NCI-H1417 (cell line): ENCODE measurements at places on chromosomes 2 and 18.

- DNase-seq: no peak
Measured at GRCh38 chr18:13330996-13331395, 112.4 kb downstream of the LDLRAD4 start.

GRCh38 chr2:172972005-172972619, 103.5 kb upstream of the MAP3K20 start:
- DNase-seq: no peak

DNA sequence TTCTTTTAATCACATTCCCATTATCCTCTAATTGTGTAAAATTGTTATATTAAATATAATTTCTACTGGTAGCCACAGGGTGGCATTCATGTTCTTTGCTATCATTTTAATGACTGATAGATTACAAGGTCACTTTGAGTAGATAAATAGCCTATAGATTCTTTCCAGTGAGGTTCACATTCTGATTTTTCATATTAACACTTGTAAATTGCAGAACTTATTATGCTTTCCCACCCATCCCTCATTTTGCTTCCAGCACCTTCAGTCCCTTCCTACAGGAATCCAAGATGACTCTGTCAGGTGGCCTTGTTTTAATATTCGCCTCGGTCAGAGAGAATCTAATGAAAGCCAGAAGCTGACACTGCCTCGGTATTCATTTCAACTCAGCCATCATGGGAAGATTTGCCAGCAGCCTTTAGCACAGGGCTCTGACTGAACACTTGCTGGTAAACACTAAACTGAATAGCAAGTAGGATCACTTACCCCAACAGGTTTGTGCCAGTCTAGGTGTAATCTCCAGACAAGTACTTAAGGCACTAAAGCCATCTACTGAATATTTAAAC, 101.2 kb upstream of the FSHR start:
- DNase-seq: peak; percentile 81

GRCh38 chr2:157052685-157053224, 204.8 kb upstream of the GALNT5 start:
- no peak for DNase-seq

GRCh38 chr18:41940506-41941215, 14.4 kb upstream of the PIK3C3 start:
- DNase-seq: no peak

GRCh38 chr2:61177727-61178549, 15.9 kb downstream of the C2orf74 start:
- peak; percentile 86 for DNase-seq

DNA sequence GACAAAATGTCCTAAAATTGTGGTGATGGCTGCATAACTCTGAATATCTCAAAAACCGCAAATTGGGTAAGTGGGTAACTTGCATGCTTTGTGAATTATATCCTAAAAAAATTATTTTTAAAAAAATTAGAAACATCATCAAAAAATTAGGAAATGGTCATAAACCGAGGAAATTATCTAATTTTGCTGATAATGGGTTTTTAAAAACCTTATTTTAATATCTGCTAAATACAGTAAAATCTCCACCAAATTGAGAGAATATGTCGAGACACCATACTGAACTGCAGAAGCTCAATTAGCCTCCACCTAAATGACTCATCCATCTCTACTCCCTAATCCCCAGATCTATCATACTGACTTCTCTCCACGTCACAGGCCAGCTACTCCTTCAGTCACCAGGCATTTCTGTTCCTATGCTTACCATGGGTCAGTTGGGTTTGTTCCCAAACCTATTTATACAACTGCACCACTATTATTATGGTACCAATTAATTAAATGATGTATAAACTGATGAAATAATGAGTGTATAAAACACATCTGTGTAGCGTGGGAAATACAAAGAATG, 36.1 kb downstream of the SPIRE1 start:
- no peak for DNase-seq

DNA sequence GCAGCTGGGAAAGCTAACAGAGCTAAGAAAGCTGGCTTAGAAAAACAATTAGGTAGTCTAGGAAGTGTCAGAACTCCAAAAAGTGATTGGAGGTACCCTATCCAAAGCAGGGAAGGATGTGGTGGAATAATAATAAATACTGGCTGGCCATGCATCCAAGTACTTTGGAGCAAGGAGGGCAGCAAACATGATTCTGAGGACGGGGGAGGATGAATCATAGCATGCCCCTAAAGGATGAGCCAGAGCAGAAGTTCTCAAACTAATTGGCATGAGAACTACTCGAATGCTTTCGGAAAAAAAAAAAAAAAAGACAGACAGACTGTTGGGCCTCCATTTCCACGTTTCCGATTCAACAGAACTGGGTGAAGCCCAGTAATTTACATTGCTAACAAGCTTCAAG, 2.4 kb downstream of the CWC22 start:
- DNase-seq: no peak

DNA sequence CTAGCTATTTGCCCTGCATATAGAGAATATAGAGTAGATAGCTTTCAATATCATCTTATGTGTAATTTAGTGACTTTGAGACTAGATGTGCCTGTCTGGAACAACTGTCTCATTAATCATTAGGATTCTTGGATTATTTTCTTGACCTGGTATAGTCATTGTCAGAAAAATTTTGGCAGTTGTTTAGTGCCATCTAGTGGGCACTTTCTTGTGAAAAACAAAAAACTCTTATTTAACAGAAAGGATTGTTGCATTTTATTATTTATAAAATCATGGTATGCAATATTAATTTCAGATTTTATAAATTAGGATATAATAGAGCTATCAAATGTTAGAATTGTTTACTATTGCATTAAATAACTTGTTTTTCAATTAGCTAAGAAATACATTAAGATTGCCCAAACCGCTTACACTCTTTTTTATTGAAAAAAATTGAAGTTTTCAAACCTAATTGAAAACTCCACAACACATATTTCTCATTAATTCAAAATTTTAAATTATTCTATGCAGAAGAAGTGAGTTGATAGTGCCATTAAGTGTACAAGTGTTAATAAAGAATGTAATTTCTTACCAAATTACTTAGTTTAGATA, 80.3 kb downstream of the DYNAP start:
- DNase-seq: peak; percentile 47

- peak; percentile 82 for DNase-seq
Measured at GRCh38 chr18:36633961-36634412, 194.8 kb downstream of the TPGS2 start.

GRCh38 chr2:38454081-38454480, 77.0 kb upstream of the ATL2 start:
- no peak for DNase-seq
